ENCODE measurements at places on chromosomes 3 and 15.

DNA sequence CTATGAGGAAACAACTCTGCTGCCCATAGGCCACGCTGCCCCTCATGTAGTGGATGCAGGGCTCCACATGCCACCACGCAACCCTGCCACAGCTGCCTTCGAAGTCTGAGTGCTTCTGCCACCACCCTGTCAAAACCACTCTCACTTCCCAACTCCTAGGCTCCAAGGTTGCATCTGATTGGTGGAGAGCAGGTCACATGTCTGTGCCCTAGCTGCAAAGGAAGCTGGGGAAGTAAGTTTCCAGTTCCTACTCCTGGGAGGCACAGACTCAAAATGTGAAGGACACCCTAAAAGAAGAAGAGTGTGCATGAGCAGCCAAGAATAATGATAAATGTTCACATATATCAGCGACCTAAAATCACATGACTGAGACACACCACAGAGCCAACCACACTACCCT lies 31.9 kb upstream of the TICRR start:
- no peak for DNase-seq

GRCh38 chr3:29144361-29144760 lies 136.5 kb upstream of the RBMS3 start:
- no peak for DNase-seq

DNA sequence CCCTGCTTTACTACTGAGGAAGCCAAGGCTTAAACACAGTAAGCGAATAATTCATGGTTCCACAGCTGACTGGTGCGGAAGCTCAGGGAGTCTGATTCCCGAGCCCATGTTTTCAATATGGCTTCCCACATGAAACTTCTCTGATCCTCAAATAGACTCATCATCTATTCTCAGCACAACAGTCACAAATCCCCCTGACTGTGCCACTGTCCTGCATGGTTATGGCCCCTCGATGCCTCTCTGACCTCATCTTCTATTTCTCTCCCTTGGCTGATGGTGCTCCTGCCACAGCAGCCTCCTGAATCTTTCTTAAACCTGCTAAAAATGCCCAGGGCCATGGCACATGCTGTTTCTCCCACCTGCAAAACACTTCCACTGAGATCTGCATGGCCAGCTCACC lies 43.2 kb downstream of the SRGAP3 start:
- no peak for DNase-seq

GRCh38 chr3:46971742-46972141 lies 4.8 kb downstream of the CCDC12 start:
- no peak for DNase-seq

- DNase-seq: no peak
Observed at GRCh38 chr3:18411541-18411940, 13.6 kb downstream of the SATB1 start.
